NK-92 treated with Interleukin-12 subunit alpha and Interleukin-12 subunit beta, amount 100 ng/mL, for 24 hours (cell line): ENCODE measurements at places on chromosomes 2 and 18.

DNA sequence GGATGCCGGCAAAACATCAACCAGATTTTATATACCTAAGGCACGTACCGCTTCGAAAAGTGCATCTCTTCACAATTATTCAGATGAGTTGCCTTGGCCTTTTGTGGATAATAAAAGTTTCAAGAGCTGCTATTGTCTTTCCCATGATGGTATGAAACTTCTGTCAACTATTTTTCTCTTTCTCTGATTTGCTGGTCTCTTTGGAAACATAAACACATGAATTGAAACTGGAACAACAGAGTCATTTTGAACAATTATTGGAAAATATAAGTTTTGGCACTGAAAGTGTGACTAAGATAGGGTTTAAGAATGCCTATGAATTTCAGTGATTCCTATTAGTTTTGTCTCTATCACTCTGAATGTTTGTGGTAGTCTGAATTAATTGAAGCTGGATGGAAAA, 109.9 kb downstream of the DPP4 start:
- DNase-seq: no peak

DNA sequence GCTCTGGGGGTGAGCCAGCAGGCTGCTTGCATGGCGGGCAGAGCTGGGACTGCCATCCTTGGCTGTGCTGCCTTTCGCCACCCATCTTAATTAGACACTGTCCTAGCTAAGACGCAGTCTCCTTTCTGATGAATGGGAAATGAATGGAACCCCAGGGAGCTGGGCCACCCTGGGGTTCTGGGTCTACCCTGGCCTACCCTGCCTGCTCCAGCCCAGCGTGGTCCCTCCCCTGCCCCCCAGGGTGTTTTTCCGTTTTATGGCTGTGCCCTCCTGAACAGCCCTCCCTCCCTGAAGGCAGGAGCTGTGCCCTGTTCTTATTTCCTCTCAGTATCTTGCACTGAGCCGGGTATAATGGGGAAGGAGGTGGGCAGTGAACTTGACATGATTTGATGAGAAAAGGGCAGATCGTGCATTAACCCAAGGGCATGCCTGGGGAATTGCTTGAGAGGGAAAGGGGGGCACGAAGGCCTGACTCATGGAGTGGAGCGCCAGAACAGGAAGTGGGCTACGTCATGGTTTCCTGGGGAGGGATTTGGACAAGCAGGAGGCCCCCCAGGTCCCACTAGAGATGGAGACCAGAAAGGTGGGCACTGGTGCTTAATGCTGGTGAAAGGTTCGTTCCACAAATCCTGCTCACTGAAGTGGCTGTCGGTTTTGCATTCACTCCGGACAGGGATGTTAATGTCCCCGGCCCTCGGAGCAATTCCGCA, 165.0 kb downstream of the KLHL29 start:
- DNase-seq: no peak

GRCh38 chr2:9681427-9681817, 50.6 kb upstream of the YWHAQ start:
- no peak for DNase-seq

- DNase-seq: no peak
Measured at GRCh38 chr2:1601067-1601412, 143.3 kb downstream of the PXDN start.

DNA sequence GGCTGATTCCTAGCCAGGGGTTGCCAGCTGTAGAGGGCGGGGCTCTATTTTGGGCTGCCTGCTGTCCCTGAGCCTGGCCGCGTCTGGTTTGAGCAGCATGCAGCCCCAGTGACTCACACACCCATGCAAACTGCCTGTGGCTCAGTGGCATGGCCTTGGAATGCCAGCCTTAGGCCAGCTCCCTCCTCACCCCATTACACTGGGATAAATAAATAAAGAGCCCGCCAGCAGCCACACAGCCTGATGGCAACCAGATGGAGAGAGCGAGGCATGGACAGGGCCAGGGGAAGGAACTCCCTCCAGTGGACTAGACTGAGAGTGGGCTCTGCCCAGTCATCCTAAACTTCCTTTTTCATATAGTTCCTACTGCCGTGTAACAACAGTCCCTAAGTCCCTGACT, 18.3 kb downstream of the NHEJ1 start:
- DNase-seq: no peak

DNA sequence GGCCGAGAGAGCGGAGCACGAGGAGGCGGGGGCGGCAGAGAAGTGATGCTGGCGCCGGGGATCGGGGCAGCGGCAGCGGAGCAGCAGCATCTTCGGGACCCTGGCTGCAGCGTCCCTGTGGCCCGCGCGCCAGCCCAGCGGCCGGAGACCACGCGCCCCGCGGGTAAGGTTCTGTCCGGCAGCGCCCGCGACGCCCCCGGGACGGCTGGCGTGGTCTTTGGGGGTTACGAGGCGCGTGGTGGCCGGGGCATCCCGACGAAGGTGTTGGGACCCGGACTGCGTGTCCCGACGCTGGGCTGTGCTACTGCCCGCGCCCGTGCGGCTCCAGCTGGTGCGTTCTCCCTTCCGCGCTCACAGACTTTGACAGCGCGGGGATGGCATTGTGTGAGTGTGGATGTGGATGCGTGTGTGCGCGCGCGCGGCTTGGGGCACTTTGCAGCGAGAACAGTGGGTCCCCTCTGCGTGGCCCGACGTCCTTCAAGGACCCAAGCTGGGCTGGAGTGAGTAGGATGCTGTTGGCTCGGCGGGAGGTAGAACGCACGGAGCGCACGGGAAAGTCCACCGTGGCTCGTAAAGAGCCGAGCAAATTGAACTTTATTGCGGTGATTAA, 405.0 kb downstream of the XIRP2 start:
- DNase-seq: no peak

DNA sequence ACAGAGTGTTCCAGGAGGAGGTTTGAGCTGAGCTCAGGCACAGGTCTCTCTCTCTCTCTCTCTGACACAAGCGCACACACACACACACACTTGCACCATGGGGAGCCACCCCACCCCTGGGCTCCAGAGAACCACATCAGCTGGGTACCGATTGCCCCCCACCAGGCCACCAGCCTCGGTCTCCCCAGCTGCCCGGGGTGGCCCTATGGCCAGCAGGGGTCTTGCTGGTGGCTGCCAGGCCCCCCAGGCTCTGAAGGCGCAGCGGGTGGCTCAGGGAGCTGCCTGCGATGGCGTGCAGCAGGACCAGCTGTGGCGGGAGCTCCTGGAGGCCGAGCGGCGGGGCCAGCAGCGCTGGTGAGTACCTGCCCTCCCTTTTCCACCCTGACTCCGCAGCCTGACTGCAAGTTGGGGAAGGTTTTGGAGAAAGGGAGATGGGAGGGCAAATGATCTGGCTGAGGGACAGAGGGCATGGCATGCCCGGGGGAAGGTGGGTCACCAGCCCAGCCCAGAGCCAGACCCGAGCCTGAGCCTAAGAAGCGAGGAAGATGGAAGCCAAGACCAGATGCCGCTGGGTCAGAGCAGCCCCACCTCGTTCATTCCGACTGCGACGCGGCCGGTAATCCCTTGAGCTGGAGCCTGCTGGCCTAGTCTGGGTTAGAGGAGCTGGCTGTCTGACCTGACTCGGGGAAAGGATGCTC, 21.9 kb upstream of the SLC66A3 start:
- no peak for DNase-seq

GRCh38 chr18:76363436-76364120, 131.5 kb downstream of the ZNF516 start:
- no peak for DNase-seq

DNA sequence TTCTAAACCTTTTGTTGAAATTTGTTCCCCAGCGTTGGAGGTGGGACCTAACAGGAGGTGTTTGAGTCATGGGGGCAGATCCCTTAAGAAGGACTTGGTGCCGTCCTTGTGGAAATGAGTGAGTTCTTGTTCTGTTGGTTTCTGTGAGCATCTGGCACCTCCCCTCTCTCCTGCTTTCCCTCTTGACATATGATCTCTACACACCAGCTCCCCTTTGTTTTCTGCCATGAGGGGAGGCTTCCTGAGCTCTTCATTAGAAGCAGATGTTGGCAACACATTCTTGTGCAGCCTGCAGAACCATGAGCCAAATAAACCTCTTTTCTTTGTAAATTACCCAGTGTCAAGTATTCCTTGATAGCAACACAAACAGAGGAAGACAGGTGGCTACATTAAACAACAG, 23.8 kb downstream of the NABP1 start:
- no peak for DNase-seq

- no peak for DNase-seq
Measured at GRCh38 chr18:49094136-49094535, 143.4 kb upstream of the SMAD7 start.

DNA sequence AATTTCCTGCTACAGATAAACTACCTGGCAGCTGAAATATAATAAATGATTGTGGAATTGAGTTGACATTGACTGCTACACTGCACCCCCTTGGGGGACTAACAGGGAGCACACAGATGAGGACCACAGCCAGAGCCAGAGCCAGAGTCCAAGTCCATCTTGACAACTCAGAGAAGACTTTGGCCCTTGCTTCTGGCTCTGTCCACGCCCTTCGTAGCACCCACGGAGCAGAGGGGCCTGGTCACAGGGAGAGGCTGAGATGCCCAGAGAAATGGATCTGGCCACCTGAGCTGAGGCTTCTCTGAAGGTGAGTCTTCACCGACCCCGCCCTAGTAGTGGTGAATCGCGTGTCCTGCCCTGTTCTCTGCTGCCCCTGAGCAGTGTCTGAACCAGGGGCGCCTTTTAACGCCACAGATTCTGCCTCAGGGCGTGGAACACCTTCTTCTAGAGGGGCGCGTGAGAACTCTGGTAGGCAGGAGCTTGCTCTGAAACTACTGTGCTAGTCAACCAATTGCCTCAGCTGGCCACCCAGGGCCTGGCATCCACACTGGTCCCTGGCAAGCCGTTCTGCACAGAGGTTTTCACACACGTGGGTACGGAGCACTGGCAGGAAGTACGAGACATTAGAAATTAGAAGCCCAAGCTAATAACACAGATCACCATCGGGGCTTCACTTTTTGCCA, 35.7 kb upstream of the MAT2A start:
- no peak for DNase-seq

- DNase-seq: no peak
Measured at GRCh38 chr18:46555724-46556123, 101.3 kb downstream of the LOXHD1 start.
